ENCODE measurements at places on chromosomes 1 and 21. TPM values are rescaled to one million over a fixed set of nuclear protein-coding genes. Genes with fewer than 3 reads are reported as not detected.

ASTN1 gene
- 0.32 TPM for total RNA-seq

ECE1 gene
- total RNA-seq, result 200 TPM

TRAF3IP3 gene
- 0.26 TPM for total RNA-seq

RPE65 gene
- 0.32 TPM for total RNA-seq

SPRR2F gene
- not detected for total RNA-seq

BRDT gene
- not detected for total RNA-seq

ZBTB7B gene
- 18.7 TPM for total RNA-seq

FCGR3B gene
- total RNA-seq, result not detected

SHISAL2A gene
- not detected for total RNA-seq

CLEC20A gene
- not detected for total RNA-seq

FCRL2 gene
- not detected for total RNA-seq

DMRTA2 gene
- under 0.01 TPM for total RNA-seq

IVL gene
- total RNA-seq, result not detected

ANKRD34A gene
- 1.0 TPM for total RNA-seq

ACTL8 gene
- 0.08 TPM for total RNA-seq

CA6 gene
- total RNA-seq, result not detected

CD34 gene
- total RNA-seq, result 2.1 TPM

RHCE gene
- total RNA-seq, result 1.3 TPM

LDLRAD1 gene
- total RNA-seq, result not detected

IRF2BP2 gene
- total RNA-seq, result 91.1 TPM
